Brain microvascular endothelial cell (primary cell): ENCODE measurements at places on chromosomes 1 and 21.

- DNase-seq = peak; percentile 79
Observed at GRCh38 chr1:44405031-44405797, at the start of gene RNF220. Gene RNF220, plus strand, starts transcription at chr1:44405255.

DNA sequence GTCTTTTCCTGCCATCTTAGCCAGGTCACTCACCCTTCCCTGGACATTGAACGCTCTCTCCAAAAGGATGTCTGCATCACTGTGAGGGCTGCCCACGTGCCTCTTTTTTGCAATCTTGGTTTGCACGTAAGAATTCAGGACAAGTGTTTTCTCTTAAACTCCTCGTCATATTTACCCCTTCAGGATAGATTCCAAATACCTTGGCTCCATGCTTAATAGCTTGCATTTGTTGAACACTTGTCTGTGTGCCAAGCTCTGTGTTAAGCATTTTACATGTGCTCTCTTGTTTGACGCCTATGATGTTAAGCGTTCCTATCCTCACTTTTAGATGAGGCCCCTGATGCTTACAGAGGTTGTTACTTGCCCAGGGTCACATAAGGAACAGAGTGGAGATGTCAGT, 29.8 kb downstream of the RCSD1 start:
- DNase-seq = no peak

GRCh38 chr1:9388335-9389180, 95.9 kb downstream of the SPSB1 start:
- DNase-seq = no peak

DNA sequence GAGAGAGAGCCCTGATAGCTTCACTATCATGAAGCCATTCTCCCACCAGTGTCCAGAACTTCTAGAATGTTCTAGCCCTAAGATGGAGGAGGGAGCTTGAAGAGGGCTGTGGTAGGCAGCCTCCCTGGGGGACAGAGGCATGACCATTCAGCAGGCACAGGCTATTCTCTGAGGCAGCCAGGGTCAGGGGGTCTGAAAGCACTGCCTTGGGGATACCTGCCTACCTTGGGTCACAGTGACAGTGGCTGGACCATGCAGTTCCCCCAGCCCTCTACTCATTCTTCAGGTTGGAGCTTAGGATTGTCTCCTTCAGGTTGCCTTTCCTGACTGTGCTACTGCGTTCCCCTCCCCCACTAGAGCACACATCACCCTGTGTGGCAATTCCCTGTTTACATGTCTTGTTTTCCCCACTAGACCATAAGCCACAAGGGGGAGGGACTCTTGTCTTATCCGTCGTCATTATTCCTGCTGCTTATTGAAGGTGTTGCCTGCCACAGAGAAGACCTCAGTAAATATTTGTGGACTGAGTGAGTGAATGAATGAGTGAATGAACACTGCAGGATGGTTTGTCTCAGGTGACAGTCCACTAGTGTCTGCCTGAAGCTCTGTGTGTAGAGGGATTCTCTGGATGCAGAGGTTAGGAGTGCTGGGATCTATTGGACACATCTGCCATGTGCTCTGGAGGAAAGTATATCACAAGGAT, 5.2 kb downstream of the ZDHHC18 start:
- no peak for DNase-seq

- DNase-seq = no peak
Observed at GRCh38 chr21:42348762-42349161, 2.0 kb downstream of the TFF2 start.

- no peak for DNase-seq
Observed at GRCh38 chr21:29321217-29321616, 22.5 kb downstream of the BACH1 start.

- DNase-seq = no peak
Observed at GRCh38 chr1:44283524-44284173, 70.4 kb downstream of the DMAP1 start.

- DNase-seq = no peak
Observed at GRCh38 chr1:54885807-54886723, 930 bp downstream of the DHCR24 start.

GRCh38 chr1:12709091-12709491, 6.8 kb upstream of the AADACL3 start:
- DNase-seq = no peak

DNA sequence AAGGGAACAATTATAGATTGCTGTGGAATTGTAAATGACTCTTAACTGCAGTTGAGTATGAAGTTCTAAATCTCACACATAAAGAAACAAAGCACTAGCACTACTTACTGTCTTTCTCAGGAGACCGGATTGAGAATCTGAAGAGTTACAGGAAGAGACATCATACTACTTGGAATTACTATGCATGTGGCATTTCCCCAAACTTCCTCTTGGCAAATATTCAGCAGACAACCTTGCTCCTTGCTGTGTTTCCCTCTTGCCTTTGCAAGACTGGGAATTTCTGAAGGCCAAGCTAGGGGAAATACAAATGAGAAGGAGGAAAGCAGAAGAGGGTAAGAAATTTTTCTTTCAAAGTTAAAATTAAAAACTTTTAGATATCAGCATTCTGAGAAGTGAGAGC, 173.6 kb upstream of the KCTD3 start:
- DNase-seq = no peak

DNA sequence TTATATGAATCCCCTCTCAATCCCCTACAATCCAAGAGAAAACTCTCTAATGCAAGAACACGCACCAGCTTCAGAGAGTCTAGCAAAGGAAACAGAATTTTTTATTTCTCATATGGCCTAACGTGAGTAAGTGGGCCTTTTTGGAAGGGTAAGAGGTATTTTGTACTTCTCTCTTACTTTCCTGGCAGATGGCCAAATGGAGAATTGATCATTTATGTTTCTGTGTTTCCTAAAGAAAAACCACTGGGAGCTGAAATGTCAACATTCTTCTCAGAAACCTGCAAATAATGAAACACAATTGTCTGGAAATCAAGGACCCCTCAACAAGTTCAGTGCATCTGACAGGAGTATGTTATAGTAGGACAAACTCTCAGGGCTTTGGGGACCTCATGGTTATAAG, 176.4 kb upstream of the C8B start:
- no peak for DNase-seq

- no peak for DNase-seq
Observed at GRCh38 chr1:3053366-3053980, 15.5 kb upstream of the PRDM16 start.

DNA sequence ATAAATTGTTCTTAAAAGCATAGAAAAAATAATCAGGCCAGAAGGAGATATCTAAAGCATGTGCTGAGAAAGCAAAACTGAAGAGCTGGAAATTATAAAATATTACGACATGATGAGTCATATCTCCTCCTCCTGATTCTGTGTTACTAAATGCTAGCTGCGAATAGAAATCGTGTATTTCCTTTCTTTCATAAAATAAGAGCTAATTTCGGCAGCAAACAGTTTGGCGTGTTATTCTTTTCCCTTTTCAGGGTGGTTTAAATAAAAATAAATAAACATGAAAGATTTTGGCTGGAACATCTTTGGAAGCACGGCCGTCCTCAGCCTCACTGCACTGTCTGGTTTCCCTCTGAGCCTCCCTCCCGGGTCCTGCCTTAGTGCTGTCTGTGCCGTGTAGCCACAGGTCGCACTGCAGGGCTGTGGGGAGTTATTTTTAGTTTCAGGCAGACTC, 56.0 kb downstream of the ADARB1 start:
- peak; percentile 55 for DNase-seq

DNA sequence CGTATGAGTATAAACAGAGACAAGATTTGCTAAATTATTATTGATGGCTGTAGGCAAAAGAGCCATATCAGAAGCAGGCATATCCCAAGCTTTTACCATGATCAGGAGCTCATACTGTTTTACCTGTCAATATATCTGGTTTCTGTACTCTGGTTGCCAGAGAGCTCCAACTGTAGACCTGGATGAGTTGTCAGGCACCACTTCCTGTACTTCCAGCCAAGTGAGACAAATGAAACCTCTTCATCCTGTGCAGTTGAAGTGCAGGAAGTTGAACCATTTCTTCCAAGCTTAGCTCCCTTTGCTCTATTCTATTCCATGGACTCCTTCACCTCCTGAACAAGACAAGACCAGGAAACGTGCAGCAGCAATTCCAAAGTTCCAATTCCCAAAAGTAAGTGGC, 115.6 kb downstream of the ZNF281 start:
- DNase-seq = no peak

- DNase-seq = no peak
Observed at GRCh38 chr1:167551362-167551761, 2.2 kb downstream of the CREG1 start.

DNA sequence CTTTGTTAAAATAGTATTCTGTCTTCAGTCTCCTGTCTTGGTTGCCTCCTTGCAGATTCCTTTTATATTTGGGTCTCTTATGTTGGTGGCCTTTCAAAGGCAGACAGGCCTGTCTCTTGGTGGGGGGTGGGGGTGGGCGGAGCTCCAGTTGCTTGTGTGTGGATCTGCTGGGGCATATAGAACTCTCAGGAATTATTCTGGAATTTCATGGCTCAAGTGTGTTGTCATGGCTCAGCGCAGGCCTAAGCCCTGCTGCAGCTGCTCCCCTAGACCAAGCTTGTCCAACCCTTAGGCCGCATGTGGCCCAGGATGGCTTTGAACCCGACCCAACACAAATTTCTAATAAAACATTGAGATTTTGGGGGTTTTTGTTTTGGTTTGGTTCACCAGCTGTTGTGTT, 8.0 kb downstream of the C1orf35 start:
- DNase-seq = no peak

DNA sequence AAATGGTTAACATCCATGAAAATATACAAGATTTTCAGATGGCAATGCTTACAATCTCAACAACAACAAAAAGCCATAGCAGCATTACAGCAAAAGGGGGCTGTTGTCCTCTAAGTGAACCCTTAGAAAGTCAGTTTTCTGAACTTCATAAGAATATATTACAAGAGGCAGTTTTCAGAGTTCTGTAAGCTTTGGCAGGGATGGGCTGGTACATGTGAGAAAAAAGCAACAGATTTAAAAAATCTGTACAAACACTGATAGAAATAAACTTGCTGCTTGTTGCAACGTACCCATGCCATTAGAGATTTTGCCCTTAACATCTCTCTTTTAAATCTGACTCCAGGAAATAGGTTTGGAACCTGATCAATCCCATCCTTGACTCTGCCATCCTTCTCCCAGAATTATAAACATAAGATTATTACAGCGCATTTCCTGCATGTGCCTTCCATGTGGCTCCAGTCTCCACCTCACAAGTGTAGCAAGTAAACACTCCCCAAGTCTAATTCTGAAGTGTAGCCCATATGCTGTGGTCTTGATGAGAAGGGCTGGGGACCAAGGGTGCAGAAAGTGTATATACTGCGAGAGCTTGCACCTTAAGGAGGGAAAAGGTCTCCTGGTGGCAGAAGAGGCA, 101.4 kb upstream of the TSPAN2 start:
- no peak for DNase-seq

GRCh38 chr1:82015444-82015843, 214.7 kb downstream of the ADGRL2 start:
- DNase-seq = no peak

GRCh38 chr1:58575551-58576324, 1.3 kb downstream of the TACSTD2 start:
- no peak for DNase-seq

- no peak for DNase-seq
Observed at GRCh38 chr1:32276032-32276782, 15.7 kb upstream of the HDAC1 start.

GRCh38 chr1:224216382-224216781, 33.3 kb downstream of the DEGS1 start:
- DNase-seq = no peak

GRCh38 chr1:85603086-85603880, 22.7 kb downstream of the CCN1 start:
- DNase-seq = no peak

DNA sequence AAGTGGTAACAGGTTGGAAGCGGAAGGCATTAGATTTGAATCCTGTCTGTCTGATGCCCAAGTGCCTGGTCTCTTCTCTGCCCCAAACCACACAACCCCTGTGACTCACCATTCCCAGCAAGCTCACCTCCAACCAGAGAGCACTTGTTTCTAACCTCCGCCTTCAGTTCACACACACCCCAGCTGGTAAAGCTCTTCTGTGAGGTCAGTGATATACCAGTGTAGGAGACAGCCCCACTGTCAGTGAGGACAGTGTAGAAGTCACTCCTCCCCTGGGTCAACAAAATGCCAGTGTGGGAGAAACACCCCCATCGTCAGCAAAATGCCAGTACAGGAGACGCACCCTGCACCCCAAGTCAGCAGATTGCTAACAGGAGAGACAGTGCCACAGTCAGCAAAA, 2.6 kb downstream of the RIMS3 start:
- no peak for DNase-seq

- no peak for DNase-seq
Observed at GRCh38 chr21:16633831-16634459, 878.9 kb upstream of the CXADR start.

GRCh38 chr1:182174513-182174855, 113.0 kb upstream of the ZNF648 start:
- DNase-seq = no peak

DNA sequence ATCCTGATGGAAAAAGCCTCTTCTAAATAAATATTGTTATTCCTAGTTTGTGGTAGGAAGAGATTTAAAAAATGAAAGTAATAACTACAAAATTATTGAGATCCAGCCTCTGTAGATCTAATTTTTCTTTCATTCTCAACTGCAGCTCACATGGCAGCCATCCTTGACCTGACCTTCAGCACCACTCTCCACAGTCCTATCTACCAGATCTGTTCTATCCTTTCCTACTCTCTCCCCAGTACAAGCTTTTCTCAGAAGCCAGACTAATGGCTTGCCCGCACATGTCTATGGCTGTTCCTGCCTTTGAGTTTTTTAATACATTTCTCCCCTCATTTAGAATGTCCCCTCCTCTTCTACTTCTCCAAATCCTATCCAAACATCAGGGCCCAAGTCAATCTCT, 51.5 kb downstream of the MACO1 start:
- no peak for DNase-seq

GRCh38 chr1:118863688-118864087, 124.5 kb downstream of the TBX15 start:
- DNase-seq = no peak

- no peak for DNase-seq
Observed at GRCh38 chr1:116808848-116809508, 54.7 kb downstream of the CD2 start.

GRCh38 chr1:75811211-75811981, 14.7 kb downstream of the MSH4 start:
- peak; percentile 58 for DNase-seq

GRCh38 chr1:233485385-233485784, 128.5 kb upstream of the KCNK1 start:
- DNase-seq = no peak

GRCh38 chr1:69946935-69947334, 258.4 kb downstream of the LRRC40 start:
- DNase-seq = no peak

DNA sequence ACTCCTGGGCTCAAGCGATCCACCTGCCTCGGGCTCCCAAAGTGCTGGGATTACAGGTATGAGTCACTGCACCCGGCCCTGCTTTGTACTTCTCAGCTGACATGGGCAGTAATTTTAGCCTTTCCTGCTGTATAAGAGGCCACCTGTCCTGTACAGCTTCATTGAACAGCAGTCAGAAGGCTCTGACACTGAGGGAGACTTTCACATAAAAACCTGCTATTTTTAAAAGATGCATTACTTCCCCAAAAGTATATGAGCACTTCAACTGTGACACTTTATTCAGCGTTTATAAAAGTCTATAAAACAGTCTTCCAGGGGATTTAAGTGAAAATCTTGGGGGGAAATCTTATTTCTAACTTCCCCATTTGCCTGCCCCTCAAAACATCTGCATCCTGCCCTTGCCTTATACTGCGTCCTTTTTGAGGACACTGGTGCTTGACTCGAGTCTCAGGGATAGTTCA, 17.6 kb downstream of the RNU5D-1 start:
- no peak for DNase-seq
